ENCODE measurements at places on chromosomes 13 and 19.

DNA sequence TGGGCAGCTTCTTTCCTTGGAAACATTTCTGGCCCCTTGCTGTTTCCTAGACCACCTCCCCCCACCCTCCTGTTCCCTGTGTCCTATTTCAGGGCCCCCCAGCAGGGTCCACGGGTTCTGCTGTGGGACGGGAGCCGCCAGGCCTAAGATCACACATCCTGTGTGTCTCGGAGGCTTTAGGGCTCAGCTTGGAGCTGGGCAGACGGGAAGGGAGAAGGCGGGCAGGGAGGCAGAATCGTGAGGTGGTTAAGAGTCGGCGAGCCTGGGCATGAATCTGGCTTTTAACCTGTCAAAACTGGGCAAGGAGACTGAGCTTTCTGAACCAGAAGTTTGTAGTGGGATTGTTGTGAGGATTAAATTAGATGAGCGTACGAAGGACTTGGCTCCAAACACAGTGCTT lies 4.8 kb downstream of the KCNC3 start:
- no peak for DNase-seq

- no peak for DNase-seq
Measured at GRCh38 chr13:59957438-59957837, 206.3 kb downstream of the DIAPH3 start.

GRCh38 chr13:48979892-48980291 lies 4.2 kb downstream of the FNDC3A start:
- DNase-seq = no peak

DNA sequence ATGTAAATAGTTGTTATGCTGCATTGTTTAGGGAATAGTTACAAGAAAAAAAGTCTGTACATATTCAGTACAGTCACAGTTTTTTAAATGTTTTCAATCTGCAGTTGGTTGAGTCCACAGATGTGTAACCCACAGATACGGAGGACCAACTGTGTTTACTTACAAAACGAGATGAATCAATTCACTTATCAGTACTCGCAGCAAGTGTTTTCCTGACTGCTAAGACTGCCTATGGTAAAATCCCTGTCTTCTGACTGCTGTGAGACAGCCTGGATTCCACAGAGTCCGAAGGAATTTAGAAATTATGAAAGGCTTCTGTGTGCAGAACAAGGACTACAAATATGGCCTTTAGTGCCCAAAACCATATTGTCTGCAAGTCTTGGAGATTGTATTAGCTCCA lies 45.7 kb upstream of the C1QTNF9 start:
- DNase-seq = no peak

DNA sequence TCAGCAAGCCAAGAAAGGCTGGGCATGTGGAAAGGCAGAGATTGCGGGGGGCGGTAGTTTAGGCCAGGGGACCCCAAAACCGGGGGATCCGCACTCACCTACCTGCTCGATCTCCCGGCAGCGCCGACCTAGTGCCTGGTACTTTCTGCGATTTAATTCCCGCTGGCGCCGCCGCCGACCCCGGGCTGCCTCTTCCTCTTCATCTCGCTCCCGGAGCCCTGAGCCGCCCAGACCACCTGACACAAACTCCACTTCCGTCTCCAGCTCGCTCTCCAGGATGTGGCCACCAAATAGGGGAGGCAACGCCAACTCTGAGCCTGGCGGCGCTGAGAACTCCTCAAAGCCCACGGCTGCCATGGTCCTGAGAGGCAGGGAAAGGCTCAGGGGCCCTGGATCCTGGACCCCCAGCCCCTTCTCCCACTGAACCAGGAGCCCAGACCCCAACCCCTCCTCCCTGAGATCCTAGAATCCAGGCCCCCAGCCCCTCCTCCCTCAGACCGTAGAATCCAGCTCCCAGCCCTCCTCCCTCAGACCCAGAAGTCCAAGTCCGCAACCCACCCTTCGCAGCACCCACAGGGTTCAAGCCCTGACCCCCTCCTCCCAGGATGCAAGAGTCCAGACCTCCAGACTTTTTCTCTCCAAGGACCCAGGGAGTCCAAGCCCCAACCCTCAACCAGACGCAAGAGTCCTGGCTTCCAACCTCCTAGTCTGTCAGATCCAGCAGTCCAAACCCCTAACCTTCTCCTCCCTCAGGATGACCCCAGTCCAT lies 933 bp downstream of the TFPT start:
- DNase-seq = no peak

GRCh38 chr13:33728271-33729037 lies 89.5 kb upstream of the RFC3 start:
- no peak for DNase-seq

DNA sequence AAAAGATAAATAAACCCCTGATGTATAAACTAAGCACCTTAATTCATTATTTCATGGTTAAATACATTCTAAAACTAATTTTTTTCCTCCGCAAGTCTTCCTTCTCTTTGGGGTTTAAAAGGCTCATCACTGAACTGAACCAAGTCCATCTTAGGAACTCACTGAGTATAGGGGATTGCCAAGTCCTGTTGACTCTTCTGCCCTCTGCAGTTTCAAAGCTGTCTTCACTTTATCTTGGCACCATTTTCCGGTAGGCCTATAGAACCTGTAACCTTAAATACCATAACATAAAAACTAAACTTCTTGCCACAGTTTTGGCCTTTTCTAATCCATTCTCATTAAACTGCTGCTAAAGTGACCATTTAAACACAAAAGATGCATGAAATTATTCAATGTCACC lies 66.5 kb upstream of the USPL1 start:
- peak; percentile 53 for DNase-seq

GRCh38 chr13:24290280-24290932 lies 19.0 kb upstream of the C1QTNF9 start:
- no peak for DNase-seq

DNA sequence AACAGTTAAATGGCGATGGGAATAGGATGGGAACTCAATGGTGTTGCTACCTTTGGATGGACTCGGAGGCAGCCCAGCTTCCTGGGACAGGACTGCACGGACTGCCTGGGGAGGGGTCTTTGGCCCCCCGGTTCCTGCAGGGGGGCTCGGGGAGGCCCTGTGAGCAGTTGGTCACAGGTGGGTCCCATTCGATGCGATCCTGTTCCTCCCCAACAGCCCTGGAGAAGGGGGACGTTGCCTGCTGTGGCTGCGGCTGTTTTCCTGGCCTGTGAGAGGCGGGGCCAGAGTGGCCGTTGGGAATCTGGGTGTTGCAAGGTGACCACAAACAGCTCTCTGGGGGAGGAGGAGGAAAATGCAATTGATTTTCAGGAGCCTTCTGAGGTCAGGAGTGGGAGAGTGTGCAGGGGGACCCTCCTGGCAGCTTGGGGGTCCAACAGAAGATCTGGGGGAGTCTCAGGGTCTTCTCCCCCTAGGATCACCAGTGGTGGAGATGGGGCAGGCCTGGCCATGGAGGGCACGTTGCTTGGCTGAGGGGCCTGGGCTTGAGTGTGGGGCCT lies 1.9 kb upstream of the PLPPR3 start:
- no peak for DNase-seq

- DNase-seq = no peak
Measured at GRCh38 chr19:3105641-3106508, 11.7 kb downstream of the GNA11 start.

DNA sequence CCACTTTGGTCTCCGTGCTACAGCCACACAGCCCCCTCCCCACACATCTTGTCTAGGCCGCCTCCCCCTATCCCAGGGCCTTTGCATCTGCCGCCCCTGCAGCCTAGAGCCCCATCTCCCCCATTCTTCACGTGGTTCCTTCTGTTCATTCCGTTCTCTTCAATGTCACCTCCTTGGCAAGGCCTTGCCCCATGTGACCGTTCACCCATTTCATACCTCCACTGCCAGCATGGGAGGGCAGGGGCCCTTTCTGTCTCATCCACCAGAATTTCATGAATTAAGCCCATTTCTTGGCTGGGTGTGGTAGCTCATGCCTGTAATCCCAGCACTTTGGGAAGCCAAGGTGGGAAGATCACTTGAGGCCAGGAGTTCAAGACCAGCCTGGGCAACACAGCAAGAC lies 15.7 kb upstream of the HNRNPM start:
- DNase-seq = no peak

DNA sequence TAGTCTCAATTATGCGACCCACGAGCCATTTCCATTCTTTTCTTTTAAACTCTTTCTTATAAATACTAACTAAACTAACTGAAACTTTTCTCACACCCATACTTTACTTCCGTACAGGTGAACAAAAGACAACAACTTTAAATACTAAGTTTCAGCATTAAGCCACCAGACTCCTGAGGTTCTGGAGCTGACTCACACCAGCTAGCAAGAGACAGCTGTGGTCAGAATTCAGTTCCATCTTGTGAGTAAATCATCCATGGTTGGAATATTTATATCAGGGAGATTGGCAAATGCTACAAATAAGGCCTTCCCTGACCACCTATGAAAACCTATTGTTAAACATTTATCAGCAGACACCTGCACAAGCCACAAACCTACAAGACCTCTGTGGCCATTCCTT lies 897.0 kb downstream of the EFNB2 start:
- no peak for DNase-seq

DNA sequence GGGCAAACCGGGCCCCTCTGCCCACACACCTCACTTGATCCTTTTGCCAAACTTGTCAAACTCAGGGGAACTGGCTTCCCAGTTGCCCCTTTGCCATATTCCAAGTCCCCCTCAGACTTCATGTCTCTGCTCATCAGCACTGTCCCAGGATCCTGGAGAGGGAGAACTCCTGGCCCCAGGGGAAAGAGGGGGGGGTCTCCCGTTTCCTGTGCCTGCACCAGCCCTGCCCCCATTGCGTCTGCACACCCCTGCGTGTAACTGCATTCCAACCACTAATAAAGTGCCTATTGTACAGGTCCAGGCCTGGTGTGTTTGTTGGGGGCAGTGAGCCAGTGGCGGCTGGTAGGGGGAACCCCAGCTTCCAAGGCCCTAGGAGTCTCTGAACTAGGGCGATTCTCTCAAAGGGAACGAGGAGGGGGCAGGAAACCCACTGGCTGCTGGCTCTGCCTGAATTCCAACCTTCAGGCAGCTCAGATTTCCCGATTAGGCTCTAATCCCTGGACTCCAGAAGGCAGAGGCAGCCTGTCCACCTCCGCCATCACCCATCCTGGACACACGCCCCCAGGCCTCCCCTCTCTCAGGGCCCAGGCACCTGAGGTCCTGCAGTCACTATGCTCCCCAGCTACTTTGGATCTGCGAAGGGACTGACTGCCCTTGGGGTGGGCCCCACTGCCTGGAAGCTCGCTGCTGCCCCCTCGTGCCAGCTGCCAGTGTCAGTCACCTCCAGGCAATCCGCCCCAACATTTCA lies 9.7 kb upstream of the ILF3 start:
- peak; percentile 86 for DNase-seq

- peak; percentile 64 for DNase-seq
Measured at GRCh38 chr19:48997972-48998371, 4.3 kb downstream of the RUVBL2 start.

DNA sequence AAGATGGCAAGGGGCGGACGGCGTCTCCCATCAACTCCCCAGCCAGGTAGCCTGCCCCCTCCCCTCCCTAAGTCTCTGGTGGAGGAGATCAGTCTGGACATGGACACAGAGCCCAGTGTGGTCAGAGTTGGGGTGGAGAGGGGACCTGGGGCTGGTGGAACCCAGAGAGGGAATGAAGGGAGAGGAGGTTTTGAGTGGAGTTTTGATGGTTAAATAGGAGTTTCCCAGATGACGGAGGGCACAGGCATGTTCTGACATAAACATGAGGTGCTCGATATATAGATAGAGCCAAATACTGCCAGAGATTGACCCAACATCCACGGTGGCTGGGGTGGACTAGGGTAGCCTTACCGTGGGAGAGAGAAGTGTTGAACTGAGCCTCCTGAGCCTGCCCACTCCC lies 14.1 kb downstream of the FSD1 start:
- no peak for DNase-seq

- no peak for DNase-seq
Measured at GRCh38 chr19:13104848-13105711, 2.4 kb upstream of the LYL1 start.

DNA sequence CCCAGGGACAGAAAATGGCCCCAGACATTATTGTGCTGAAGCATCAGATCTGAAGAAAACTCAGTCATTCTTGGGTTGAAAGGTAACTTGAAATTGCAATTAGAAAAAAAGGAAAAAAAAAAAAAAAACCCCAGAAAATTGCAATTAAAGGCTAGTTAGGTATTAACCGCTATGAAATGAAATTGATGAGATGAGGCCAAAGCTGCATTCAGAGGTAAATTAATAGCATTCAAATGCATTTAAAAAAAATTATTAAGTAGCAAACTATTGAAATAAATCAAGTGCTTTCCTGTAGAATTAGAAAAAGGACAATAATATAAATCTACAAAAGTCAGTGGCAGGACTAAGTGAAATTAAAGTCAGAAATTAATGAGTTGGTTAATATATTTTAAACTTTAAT lies 6.4 kb downstream of the PGLS start:
- no peak for DNase-seq

DNA sequence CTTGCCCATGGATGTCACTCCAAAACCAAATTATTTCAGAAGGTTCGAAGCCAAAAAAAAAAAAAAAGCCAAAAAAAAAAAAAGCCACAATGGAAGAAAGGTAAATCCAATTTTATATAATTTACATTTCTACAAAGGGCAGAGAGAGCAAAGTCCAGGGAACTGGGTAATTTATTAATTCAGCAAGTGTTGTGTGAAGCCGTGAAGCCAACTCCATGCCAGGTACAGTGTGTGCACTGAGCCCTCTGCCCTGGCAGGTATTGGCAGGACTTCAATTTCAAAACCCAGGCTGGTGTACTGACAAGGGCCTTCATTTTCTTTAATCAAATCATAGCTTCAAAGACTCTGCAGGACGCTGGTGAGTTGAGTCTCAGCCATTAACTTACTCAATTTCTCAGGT lies 5.5 kb upstream of the RFPL4A start:
- DNase-seq = no peak

- DNase-seq = peak; percentile 86
Measured at GRCh38 chr19:17496337-17496997, 15.0 kb upstream of the PGLS start.

GRCh38 chr13:46119883-46120614 lies 15.2 kb upstream of the CPB2 start:
- peak; percentile 12 for DNase-seq

DNA sequence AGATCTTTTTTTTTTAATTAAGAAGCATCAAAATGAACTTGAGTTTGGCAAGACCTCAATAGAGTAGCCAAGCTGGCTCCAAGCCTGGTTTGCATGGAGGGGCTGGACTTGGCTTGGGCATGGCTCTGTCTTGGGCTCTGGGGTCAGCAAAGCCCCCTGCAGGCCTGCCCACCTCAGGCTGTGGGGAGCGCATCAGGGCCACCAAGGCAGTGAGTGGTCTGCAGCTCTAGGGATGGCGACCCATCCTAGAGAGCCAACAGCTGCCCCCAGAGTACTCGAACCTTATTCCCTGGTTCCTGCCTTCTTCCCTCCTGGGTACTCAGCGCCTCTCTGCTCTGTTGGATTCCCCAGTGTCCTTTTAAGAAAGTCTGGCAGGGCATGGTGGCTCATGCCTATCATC lies 5.4 kb upstream of the CHST8 start:
- no peak for DNase-seq

- DNase-seq = no peak
Measured at GRCh38 chr19:3725640-3726310, 17.6 kb downstream of the TJP3 start.

GRCh38 chr19:6678690-6679109 lies 8.7 kb upstream of the TNFSF14 start:
- no peak for DNase-seq

GRCh38 chr13:73428137-73428536 lies 369.3 kb downstream of the KLF5 start:
- DNase-seq = no peak
